ENCODE measurements at places on chromosomes 11 and 22.

- DNase-seq = no peak
These were observed 11.8 kb downstream of the GTSE1 start for GRCh38 chr22:46308283-46308988.

- peak; percentile 68 for DNase-seq
These were observed 658 bp upstream of the ARFGAP2 start for GRCh38 chr11:47177229-47177845.

DNA sequence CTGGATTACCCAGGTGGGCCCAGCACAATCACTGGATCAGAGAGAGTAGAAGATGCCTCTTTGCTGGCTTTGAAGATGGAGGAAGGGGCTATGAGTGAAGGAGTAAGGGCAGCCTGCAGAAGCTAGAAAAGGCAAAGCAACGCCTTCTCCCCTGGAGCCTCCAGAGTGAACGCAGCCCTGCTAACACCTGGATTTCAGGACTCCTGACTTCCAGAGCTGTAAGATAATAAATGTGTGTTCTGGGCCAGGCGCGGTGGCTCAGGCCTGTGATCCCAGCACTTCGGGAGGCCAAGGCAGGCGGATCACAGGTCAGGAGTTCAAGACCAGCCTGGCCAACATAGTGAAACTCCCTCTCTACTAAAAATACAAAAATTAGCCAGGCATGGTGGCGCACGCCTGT lies 102.4 kb downstream of the MORC2 start:
- DNase-seq = no peak

GRCh38 chr22:39296535-39296934 lies 22.9 kb downstream of the RPL3 start:
- DNase-seq = no peak

DNA sequence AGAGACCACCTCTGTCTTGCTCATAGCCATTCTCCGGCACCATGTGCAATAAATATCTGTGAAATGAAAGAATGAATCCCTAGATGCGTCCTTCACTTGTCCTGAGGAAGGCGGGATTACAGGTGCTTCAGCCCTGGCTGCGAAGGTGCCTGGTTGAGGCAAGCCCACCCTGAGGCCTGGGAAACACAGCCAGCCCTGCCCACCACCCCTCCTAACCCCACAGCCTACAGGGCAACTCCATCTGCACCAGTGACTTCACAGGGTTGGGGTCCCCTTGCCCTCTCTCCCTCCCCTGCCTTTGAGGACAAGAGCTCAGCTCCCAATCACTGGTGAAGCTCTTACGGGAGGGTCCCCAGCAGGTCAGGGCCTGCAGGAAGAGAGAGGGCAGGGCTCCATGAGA lies 17.5 kb upstream of the SCGB1A1 start:
- no peak for DNase-seq

- DNase-seq = peak; percentile 76
These were observed 35.0 kb upstream of the JAM3 start for GRCh38 chr11:134033696-134034491.

GRCh38 chr11:9396310-9396709 lies 11.9 kb downstream of the IPO7 start:
- no peak for DNase-seq

GRCh38 chr22:29998627-29999384 lies 81.5 kb upstream of the HORMAD2 start:
- no peak for DNase-seq

DNA sequence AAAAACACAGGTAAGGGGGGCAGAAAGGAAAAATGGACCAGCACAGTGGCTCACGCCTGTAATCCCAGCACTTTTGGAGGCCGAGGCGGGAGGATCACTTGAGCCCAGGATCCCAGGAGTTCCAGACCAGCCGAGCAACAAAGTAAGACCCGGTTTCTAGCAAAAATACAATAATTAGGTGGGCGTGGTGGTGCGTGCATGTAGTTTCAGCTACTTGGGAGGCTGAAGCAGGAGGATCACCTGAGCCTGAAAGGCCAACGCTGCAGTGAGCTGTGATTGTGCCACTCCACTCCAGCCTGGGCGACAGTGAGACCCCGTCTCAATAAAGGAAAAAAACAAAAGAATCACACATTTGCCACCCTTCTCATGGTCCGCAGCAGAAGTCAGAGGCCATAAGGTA lies 519.4 kb downstream of the BRD1 start:
- DNase-seq = no peak

DNA sequence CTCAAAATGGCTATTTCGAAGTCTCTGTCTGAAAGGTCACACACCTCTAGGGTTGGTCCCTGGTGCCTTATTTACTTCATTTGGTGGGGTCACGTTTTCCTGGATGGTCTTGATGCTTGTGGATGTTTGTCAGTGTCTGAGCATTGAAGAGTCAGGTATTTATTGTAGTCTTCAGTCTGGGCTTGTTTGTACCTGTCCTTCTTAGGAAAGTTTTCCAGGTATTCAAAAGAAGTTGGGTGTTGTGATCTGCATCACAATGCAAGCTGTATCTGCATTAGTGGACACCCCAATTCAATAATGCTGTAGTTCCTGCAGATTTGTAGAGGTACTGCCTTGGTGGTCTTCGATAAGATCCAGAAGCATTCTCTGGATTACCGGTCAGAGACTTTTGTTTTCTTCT lies 63.5 kb upstream of the TP53AIP1 start:
- DNase-seq = no peak

DNA sequence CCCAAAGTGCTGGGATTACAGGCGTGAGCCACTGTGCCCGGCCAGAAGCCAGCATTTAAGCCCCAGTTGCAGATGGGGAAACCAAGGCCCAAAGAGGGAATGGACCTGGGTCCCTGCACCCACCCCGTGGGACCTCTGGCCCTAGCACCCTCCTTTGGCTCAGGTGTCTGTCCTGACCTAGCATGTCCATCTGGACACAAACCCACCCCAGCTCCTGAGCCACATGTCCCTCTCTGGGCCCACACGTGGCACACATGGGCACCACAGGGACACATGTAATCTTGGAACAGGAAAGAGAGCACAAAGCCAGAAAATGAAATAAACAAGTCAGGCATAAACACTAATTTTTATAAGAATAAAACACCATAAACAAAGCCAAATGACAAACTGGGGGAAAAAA lies 9.6 kb downstream of the GGT5 start:
- no peak for DNase-seq

- DNase-seq = no peak
These were observed 74.7 kb downstream of the CHST1 start for GRCh38 chr11:45590743-45591142.

DNA sequence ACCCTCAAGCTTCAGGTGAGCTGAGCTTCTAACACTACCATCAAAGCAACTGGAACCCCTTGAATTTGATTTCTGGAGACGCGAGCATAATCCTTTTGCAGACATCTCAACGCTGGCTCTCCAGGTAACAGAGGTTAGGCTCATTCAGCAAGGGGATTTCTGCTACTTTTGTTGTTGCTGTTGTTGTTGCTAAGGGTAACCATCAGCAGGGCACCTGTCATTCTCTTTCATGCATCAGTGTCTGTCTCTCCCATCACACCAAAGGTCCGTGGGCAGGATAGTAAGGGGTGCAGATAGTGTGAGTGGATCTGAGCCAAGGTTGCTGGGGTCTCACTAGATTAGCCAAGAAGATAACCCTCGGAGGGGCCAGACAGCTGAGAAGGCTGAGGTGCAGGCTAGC lies 90.3 kb downstream of the TP53I11 start:
- no peak for DNase-seq

- no peak for DNase-seq
These were observed 44.1 kb upstream of the CHRM4 start for GRCh38 chr11:46435679-46436078.

GRCh38 chr11:73729594-73730206 lies 31.2 kb downstream of the RAB6A start:
- no peak for DNase-seq

GRCh38 chr11:13258855-13259254 lies 18.7 kb upstream of the BMAL1 start:
- no peak for DNase-seq

DNA sequence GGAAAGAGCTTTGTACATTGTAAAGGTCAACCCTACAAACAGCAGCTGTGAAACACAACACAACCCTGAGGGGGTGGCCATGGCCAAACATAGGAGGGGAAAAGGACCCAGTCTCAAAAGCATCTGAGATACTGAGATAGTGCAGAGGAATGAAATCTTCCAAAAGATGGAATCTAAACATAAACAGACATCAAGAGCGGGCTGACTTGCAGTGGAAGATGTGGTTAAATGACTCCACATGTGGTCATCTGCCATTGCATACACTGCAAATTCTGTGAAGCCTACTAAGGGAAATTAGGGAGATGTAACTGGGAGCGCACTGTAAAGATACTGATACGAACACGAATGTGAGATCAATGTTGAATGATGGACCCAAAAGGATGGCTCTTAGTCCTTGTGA lies 22.0 kb downstream of the BDNF start:
- no peak for DNase-seq

DNA sequence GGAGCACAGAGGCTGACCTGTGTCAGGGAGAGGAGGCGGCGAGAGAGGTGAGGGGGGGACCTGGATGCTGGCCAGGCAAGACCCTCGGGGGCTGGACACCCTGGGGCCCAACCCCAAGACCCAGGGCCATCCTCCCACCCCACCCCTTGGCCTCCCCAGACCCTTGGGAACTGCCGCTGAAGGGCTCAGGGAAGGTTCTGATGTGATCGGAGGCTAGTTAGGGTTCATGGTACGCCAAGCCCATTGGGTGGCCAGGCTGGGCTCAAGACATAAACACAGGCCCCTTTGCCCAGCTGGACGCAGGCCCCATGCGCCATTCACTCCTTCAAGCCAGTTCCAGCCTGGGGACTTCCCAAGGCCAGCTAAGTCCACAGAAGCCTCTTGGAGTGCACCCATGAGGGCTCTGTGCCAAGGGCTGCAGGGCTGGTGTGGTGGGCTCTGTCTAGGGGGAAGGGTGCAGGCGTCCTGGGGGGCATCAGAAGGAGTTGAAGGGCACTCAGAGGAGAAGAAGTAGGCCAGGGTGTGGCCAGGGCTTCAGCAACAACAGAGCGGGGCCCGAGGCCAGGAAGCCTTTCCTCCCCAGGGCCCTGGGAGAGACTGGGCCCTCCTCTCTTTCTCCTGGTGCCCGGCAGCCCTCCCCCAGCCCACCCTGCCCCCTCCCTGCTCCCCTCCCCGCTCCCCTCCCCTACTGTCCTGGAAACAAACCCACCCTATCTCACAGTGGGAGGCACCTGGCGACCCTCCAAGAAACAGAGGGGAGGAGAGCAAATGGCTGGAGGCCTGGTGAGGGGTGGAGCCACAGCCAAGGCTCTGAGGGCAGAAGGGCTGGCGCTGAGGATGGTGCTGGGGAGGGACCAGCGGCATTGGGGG lies 12.9 kb downstream of the TSPAN32 start:
- no peak for DNase-seq

DNA sequence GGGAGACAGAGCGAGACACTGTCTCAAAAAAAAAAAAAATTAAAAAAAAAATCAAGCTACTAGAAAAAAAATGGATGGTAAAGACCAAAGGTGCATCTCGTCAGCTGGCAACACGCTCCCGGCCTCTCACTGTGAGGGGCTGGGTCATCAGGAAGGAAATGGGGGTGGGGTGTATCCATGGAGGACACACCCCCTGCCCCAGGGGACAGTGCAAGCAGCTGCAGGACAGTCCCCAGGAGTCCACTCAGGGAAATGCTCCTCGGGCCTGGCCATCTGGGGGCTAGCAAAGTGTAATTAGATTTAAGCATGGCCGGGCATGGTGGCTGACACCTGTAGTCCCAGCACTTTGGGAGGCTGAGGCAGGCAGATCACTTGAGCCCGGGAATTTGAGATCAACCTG lies 23.1 kb downstream of the TTLL1 start:
- no peak for DNase-seq

- no peak for DNase-seq
These were observed 22.7 kb upstream of the PLEKHB1 start for GRCh38 chr11:73623686-73624085.

DNA sequence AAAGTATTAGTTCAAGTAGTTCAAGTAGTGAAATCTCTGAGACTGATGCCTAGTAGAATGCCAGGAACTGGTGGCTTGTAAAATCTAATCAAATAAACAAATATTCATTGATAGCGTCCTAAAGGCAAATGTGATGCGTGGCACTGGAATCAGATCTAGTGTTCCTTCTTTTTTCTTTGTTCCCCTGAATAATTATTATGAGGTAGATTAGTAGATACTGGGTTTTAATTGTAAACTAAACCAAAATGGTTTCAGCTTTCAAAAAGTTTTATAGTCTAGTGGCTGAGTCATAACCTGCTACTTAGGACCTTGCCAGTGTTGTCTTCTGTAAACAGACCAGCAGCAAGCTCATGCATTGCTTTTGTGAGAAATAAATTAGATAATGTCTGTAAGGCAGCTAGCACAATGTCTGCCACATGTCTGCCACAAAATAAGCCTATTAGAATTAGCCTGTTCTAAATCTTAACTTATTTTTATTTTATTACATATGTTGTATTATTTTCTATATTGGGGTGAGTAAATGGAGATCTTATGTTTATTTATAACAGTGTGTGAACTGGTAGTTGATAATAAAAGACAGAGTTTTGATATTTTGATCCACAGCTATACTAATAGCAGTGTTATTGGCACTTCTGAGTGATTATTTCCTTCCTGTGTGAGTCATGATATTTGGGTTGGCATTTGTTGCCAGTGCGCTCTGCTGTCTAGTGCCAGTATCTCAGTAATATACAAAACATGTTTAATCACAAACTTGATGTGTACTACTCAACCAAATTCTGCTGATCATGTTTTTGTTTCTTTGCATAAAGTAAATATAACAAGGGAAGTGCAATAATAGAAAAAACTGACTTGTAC lies 135.7 kb downstream of the TMEM135 start:
- peak; percentile 34 for DNase-seq

- DNase-seq = no peak
These were observed 23.6 kb downstream of the EIF4G2 start for GRCh38 chr11:10785146-10785474.

GRCh38 chr11:68008381-68009337 lies 1.5 kb upstream of the ALDH3B1 start:
- DNase-seq = no peak

DNA sequence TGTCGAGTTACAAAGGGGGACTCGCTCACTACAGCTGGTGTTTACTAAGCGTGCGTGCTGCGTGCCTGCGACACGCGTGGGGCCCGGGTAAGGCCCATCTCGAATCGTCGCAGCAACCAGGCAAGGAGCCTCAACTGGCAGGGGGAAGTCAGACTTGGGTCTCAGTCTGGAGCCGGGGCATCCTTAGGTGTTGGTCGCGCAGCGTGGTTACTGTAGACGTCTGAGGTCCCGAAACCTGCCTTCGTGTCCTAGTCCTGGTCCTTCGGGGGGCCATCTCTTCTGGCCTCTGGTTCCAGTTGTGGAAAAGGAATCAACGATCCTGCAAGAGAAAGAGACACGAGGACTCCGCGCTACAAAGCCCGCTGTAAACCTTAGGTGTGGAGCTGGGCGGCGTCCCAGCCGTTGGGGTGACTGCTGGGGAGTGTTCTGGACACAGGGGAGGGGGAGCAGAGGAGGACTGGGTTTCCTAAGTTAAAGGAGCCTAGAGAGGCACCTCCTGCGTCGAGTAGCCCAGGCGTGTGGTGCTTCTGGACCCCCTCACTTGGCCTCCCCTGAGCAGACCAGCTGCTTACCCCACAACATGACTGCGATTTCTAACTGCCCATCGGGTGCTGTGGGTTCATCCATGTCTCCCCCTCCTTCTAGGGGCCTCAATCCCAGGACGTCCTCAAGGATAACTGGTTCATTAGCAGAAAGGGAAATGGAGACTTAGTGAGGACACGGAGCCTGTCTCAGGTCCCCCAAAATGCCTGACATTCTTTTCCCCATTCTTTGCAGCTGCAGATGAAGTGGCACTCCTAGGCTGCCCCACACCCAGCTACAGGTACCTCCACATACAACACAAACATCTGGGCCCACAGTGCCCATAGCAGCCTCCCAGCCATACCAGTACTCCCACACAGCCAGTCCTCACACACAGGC lies 4.9 kb upstream of the WNT11 start:
- DNase-seq = no peak

GRCh38 chr22:43624144-43624998 lies 187.7 kb downstream of the EFCAB6 start:
- DNase-seq = no peak
